ENCODE measurements at places on chromosomes 2 and 18.

- DNase-seq = no peak
Observed at GRCh38 chr2:109242654-109243331, 113.8 kb downstream of the SH3RF3 start.

DNA sequence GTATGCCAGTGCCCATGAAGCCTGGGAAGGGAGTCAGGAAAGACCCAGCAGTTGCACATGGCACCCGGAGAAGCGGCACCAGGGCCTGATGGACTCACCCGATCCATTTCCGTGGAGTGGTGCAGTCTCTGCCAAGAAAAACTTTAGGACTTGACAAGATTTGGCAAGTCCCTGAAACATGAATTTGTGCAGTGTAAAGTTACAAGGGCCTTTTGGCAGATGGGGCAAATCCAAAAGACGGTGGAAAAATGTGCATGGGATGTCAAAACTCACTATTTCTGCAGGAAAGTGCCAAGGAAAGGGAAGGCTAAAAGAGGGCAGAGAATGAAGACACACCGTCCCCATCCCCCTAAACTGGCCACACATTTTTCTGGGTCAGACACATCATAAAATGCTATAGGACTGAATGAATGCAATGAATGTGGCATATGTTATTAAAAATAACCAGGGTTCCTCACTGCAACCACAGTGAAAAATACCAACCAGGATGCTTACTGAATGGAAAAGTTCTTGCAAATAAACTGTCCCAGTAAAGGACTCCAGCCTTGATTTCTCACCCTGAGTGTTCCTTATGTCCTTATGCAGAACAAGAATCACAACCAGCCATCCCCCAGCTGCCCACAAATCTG lies 173.5 kb upstream of the SIX2 start:
- DNase-seq = no peak

- DNase-seq = no peak
Observed at GRCh38 chr2:207932106-207932505, 93.2 kb downstream of the PLEKHM3 start.

GRCh38 chr18:75034937-75035336 lies 174.0 kb downstream of the PTGR3 start:
- no peak for DNase-seq

GRCh38 chr2:208984376-208985090 lies 439.3 kb upstream of the MAP2 start:
- no peak for DNase-seq

DNA sequence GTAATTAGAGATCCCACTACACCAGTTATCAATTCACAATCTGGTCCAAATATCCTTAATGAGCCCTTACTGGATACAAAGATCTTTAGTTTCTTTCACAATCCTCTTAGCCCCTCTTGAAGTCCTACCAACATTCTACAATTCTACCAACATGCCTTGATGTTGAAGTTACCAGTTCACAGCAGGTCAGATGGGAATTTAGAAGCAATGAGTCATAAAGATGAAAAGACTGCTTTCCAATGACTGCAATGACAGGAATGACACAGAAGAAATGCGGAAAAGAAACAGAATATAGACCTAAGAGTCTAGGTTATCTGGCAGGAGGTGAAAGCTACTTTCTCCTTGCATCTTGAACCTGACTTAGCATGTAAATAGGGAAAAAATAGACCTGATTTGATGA lies 24.5 kb downstream of the RTTN start:
- no peak for DNase-seq

GRCh38 chr2:65361623-65362022 lies 70.8 kb downstream of the SPRED2 start:
- DNase-seq = no peak

GRCh38 chr18:23825978-23826405 lies 136.7 kb downstream of the LAMA3 start:
- DNase-seq = no peak

- no peak for DNase-seq
Observed at GRCh38 chr2:38433607-38433975, 56.5 kb upstream of the ATL2 start.

DNA sequence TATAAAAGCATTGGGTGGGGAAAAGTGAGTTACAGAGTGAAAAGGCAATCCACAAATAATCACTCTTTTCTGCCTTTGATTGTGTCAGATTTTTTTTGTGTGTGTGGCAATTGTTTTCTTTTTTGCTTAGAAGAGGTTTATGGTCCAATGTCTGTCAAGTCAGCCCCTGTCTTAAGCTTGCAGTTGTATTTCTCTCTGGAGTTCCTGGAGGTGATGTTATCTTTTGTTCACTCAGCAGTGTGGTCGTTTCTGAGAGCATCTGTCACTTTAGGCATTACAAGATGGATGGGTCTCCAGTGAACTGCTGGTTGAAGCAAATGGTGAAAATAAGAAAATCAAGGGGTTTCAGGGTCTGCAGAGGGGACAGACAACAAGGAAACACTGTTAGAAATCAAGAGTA lies 121.3 kb downstream of the GREB1L start:
- no peak for DNase-seq

- DNase-seq = no peak
Observed at GRCh38 chr2:54464341-54464740, 8.2 kb downstream of the SPTBN1 start.

GRCh38 chr2:72148837-72149555 lies 1.3 kb upstream of the CYP26B1 start:
- DNase-seq = peak; percentile 80

DNA sequence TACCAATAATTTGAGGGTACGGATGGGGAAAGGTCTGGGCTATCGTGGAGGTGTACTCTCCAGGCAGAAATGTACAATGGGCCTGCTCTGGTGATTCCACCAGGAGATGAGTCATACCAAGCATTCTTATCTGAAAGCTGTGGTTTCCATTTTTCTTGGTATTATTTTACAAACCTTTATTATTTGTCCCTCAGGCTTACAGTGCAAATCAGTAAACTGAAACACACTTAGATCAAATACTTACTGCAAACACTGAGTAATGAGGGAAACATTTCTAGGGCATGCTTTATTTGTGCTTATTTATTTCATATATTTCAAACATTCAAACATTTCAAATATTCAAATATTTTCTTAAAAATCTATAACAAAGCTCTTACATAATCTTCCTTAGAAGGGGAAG lies 319.8 kb downstream of the RND3 start:
- no peak for DNase-seq

DNA sequence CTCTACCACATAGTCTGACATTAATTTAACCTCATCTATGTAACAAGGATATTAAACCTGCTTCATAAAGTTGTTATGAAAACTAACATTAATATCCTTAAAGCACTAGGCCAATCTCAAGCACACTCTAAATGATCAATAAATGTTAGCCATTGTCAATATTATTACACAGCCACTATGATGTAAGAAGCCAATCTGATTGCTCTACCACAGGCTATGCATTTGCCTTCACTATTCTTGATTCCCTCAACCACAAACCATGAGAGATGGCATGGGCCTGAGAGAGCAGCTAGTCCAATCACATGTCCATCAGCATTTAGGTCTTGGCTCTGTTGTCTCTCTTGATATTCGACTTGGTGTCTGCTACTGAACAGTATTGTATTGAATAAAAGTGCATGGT lies 4.2 kb downstream of the SLC25A12 start:
- no peak for DNase-seq

DNA sequence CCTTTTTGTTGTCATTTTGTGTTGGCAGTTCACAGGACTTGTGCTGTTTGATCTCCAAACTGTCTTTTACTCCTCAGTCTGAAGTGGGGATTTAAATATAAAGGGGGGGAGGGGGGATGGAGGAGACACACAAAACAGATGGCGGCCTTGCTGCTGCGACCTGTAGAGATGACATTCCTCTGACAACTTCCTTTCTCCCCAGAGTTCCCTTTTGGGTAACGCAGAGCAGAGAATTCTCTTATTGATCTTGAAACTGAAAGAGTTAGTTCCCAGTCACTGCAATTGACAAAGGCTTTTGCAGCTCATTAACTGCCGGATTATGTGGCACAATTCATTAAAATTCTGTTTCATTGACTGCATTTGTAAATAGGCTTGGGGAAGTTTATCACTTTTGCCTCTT lies 279.3 kb downstream of the TSN start:
- DNase-seq = no peak

DNA sequence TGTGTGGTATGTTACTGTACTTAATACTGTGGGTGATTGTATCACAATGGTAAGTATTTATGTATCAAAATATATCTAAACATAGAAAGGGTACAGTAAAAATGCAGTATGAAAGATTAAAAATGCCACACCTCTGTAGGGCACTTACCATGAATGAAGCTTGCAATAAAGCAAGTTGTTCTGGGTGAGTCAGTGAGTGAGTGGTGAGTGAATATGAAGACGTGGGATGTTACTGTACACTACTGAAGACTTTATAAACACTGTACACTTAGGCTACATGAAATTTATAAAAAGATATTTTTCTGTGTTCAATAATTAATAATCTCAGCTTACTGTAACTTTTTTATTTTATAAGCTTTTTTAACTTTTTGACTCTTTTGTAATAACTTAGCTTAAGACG lies 1162.4 kb upstream of the NRXN1 start:
- DNase-seq = no peak

GRCh38 chr2:45168711-45169338 lies 159.6 kb upstream of the SIX2 start:
- DNase-seq = peak; percentile 60

DNA sequence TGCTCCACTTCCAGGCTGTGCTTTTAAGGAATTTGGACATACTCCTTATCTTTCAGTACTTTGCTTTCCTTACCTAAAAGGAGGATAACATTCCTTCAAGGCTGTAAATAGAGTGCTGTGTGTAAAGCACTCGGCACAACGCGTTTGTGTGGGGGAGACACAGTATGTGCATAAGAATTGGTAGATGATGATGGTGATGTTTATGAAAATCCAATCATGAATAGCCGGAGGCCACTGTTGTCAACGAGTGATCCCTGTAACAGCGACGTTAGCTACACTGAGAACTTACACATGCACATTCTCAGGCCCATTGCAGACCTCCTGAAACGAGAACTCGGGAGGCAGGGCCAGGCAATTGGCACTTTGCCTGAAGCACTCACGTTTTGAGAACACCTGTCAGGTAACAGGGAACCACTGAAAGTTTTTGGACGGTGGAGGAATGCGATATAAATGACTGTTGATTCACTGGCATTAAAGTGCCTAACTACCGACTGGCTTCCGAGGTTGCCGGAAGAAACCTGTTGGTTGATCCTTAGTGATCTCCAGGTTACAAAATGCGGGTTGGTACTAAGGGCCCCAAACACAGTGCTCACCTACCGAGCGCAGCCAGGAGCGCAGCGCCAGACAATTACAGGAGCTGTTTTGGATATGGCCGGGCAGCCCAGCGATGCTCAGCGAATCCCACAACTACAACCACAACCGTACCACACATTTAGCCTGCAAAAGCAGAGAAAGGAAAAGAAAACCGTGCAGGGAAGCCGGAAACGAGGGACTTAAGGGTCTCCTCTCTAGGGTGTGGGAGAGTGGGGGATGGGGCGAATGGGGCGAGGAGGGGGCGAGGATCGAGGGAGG lies 1.0 kb upstream of the MAP4K4 start:
- no peak for DNase-seq

DNA sequence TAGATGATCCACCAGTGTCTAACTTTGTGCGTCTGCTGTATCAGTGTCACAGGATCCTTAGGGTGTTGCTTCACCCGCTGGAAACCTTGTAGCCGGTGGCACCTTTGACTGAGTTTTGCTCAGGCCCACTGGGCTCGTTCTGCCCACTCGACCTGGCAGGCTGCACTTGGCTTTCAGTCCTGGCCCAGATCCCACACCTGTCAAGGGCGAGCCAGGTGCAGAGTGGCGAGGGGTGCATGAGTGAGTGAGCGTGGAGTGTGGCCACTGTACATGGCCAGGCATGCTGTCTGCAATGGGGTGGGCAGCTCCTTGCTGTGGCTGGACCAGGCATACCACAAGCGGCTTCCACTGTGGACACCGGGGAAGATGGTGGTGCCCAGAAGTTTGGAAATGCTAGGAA lies 179.0 kb downstream of the FAM210A start:
- DNase-seq = peak; percentile 14

DNA sequence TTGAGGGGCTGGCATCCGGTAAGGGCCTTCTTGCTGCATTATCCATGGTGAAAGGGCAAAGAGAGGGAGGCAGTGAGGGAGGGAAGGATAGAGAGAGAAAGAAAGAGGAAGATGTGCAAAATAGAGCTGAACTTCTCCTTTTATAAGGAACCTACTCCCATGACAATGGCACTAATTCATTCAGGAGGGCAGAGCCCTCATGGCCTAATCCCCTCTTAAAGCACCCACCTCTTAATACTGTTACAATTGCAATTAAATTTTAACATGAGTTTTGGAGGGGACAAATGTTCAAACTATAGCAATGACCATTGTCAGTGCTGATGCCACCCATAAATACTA lies 60.2 kb downstream of the CXCR4 start:
- no peak for DNase-seq

- DNase-seq = no peak
Observed at GRCh38 chr18:572091-572830, 7.9 kb upstream of the CETN1 start.

GRCh38 chr2:112048887-112049286 lies 6.2 kb upstream of the TMEM87B start:
- DNase-seq = no peak

- DNase-seq = no peak
Observed at GRCh38 chr2:10440736-10441135, 7.4 kb downstream of the ODC1 start.

- no peak for DNase-seq
Observed at GRCh38 chr2:186862869-186863709, 14.1 kb upstream of the ZSWIM2 start.

DNA sequence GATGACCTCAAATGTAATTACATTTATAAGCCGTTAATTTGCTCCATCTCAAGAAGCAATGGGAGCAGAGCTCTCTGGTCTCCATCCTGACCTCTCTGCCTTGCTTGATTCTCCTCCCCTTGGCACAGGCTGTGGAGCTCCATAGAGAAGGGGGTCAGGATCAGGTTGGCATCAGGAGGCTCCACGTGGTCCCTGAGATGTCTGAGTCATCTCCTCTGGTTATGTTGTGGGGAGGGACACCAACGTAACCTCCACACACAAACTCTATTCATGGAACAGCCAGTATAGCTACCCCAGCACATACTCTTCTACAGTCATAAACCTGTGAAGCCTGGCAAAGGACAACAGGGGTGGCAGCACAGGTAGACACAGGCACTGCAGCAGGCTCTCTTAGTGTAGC lies 29.0 kb downstream of the TRABD2A start:
- DNase-seq = no peak

- DNase-seq = no peak
Observed at GRCh38 chr18:63890950-63891304, 3.4 kb downstream of the SERPINB2 start.

- no peak for DNase-seq
Observed at GRCh38 chr18:72846736-72847533, 20.9 kb downstream of the NETO1 start.

GRCh38 chr18:1244397-1245122 lies 339.9 kb downstream of the ADCYAP1 start:
- no peak for DNase-seq

DNA sequence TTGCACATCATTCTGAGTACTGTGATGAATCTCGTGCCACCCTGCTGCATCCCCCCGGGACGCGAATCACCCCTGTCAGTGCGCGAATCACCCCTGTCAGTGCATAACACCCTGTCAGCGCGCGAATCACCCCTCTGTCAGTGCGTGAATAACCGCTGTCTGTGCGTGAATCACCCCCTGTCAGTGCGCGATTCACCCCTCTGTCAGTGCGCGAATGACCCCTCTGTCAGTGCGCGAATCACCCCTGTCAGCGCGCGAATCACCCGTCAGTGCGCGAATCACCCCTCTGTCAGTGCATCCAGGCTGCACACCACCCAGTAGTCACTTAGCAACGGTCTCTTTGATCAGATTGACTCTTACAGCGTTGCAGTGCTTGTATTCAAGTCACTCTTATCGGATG lies 134.4 kb upstream of the TPO start:
- DNase-seq = no peak
